Hippocampal formation (tissue), 2 donors: ENCODE measurements at places on chromosomes 1 and 21.

GRCh38 chr1:115144176-115144575 lies 54.9 kb upstream of the TSPAN2 start:
- DNase-seq = no peak

DNA sequence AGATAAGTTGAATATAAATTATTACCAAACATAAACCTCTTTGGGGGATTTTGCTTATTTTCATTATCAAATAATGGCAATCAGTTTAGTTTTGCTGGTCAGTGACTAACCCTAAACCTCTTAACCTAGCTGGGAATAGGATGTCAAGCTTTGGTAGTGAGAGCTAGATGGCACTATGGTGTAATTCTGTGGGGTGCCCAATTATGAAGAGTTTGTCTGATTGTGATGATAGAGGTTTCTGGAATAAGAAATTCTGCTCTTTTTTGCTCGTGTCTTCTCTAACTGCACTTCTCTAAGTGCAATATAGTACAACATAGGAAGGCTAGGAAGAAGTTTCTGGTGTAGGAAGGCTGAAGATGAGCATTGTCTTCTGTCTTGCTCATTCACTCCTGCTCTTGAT lies 59.8 kb downstream of the XCL1 start:
- peak; percentile 76 for DNase-seq

- no peak for DNase-seq
These were observed 522.5 kb downstream of the PTBP2 start for GRCh38 chr1:97243973-97244560.

DNA sequence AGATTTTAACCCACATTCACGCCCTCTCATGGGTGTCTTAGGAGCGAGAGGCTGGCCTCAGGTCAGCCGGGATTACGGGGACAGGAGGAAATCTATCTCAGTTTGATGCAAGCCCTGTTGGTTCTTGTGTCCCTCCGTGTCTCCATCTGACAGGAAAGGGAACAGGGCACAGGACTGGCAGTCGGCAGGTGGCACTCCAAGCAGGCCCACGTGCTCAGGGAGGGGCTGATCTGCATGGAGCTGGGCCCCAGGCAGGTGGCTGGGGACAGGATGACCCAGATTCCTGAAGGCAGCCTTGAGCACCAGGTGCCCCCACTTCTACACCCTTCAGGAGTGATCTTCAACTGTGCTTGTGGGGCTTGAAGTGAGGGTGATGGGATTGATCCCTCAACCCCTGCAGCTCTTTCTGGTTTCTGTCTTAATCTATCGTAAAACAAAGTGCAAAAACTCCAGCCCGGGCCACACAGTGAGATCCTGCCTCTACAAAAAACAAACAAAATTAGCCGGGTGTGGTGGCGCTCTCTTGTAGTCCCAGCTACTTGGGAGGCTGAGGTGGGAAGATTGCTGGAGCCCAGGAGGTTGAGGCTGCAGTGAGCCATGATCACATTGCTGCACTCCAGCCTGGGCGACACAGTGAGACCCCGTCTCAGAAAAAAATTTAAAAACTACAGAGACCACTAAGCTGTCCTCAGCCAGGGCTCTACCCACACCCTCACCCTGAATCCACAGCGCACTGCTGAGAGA lies 8.3 kb downstream of the PLEKHG5 start:
- DNase-seq = no peak

DNA sequence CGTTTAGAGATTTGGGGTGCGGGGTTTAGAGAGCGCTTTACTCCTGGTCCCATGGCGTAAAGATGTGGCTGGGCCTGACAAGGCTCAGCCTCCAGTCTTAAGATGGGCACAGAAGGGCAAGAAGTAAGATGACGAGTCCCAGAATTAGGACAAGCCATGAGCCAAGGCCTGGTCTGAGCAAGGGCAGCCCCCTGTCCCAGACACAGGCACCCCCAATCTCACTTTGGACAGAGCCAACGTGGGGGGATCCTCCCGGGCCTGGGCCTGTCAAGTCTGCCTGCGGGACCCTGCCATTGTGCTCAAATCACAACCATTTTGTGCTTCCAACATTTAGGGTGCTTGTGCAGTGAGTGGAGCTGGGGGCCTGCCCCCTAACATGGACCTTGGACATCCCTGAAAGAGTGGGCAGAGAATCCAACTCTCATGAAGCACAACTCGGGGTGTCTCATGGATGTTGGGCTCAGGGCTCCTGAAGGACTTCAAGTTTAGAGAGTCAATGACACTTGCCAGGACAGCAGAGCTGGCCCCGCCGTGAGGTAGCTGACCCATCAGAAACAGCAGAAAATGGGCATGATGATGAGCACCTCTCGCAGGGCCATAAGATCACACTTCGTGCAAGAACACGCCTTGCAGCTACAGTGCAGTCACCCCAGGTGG lies 52.6 kb downstream of the KIF21B start:
- no peak for DNase-seq

- no peak for DNase-seq
These were observed 41.4 kb upstream of the HMGN1 start for GRCh38 chr21:39390212-39390765.

- DNase-seq = no peak
These were observed 1.2 kb upstream of the TPRG1L start for GRCh38 chr1:3623441-3624199.

- DNase-seq = no peak
These were observed 1.4 kb downstream of the PFKFB2 start for GRCh38 chr1:207054491-207054890.

GRCh38 chr1:85502171-85502570 lies 37.2 kb upstream of the DDAH1 start:
- DNase-seq = no peak
